Stimulated activated CD4-positive, alpha-beta T cell treated with anti-CD3 and anti-CD28 coated beads, Interleukin-15, amount 100 ng/mL, for 1 hour (primary cell): ENCODE measurements at places on chromosomes 3 and 15.

DNA sequence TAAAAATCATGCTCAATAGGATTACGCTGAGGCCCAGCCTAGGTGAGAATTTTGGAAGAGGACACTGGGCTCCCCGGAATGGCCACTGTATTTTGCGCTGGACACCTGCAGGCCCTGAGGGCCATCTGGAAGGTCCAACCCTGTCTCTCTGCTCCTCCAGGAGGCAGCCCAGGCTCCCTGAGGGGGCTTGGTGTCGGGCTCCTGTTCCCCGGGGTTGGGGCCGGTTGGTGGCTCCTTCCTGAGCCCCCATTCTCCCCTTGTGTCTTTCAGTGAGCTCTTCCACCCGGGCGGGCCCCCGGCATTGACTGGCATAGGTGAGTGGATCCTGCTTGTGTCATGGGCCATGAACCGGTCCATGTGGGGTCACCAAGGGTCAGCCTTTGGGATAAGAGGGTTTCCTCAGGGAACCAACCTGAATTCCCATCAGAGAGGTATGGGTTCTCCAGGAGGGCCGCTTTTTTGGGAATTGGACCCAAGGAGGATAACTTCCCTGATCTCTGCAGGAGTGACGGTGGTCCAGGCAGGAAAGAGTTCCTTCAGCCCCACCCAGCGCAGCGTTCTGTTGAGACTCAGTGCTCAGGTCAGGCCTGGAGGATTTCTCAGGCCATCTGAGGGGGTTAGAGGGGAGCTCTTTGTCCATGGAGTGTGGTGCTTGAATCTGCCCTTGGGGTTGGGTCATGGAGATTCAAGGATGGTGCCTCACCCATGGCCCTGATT lies 187.8 kb downstream of the UBE3A start:
- no peak for DNase-seq

DNA sequence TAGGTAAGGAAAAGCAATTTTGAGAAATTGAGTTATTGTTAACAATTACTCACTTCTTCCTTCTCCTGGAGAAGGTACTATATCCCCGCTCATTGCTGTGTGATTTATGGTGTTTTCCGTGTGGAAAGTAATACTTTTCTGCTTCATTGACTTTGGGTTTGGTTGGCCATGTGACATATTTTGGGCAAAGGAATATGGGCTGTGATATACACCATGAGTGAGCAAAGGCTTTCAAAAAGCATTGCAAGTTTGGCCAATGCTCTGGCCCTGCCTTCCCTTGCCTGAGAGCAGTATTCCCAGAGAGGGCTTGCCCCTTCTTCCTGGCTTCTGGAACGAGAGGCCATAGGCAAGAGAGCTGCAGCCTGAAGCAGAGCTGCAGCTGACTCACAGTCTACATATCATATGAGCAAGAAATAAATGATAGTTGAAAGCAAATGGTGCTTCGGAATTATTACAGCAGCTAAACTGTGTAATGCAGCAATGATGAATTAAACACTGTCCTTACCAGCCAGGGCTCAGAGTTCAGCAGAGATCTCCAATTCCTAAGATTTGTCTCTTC lies 216.8 kb upstream of the CD96 start:
- no peak for DNase-seq

- DNase-seq = no peak
Measured at GRCh38 chr15:89002830-89003229, 85.4 kb upstream of the ABHD2 start.

DNA sequence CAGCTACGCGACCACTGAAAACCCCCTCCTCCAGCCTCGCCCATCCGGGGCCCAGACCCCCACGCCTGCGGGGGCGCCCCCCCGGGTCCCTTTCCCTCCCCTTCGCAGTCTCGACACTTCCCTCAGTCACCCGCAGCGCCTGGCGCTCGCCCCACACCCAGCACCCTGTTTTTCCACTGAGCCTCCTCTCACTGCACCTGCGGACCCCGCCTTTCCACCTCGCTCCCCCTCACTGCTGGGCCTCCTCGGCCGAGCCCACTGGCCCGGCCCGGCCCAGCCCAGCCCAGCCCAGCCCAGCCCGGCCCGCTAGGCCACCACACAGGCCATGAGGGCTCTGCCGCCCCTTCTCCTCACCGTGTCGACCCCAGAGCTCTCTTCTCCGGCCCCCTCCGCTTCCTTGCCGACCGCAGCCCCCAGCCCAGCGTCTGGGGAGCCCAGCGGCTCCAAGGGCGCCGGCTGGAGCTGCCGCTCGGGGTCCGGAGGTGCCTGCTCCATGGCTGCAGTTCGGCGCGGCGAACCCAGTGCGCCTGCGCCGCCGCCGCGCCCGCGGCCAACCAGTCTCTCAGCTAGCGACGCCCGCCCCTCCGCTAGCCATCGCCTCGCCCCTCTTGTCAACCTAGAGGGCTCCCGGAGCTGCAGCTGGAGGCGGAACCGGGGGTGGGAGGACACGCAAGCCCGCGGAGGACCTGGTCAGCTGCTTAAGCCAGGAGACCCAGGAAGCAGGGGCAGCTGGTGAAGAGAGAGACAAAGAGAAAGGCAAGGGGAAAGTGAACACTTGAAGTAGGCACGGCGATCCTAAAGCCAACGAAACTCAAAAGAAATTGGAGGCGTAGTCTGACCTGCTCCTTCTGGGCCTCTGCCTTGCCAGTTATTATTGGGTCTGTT lies at the start of gene SNX4:
TSS of gene SNX4 (minus strand) at position 525 of the 885 bp plus-strand sequence. CDS start at position 495, 30 bp downstream.
- peak; percentile 69 for DNase-seq

DNA sequence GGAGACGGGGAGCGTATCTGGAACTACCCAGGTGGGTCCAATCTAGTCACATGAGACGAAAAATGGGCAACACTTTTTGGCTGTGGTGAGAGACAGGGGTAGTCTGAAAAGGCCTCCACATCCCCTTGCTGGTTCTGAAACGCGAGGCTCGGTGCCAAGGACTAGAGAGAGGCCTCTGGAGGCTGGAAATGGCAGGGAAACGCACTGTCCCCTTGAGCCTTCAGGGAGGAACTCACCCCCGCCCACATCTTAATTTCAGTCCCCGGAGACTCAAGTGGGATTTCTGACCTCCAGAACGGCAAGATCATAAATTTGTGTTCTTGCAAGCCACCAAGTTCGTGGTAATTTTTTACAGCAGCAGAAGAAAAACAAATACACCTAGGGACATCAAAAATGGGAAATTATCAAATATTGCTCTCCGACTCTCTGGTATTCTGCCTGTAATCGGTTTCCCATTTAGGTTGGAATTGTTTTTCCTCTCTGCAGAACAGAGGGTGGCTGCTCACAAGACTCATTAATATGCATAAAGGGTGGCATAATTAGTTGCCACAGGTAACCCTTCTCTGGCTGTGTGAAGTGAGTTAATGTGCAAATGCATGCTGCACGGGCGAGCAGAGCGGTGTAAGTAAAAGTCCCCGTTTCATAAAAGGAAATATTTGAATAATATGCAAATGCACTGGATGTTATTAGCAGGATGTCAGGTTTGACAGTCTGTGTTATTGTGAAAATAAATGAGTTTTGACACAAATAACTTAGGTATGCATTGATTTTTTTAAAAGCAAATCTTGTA lies 185.7 kb downstream of the ARRDC4 start:
- DNase-seq = no peak

- DNase-seq = no peak
Measured at GRCh38 chr3:132593947-132594323, 3.1 kb upstream of the ACKR4 start.

GRCh38 chr3:16468002-16468335 lies 45.5 kb downstream of the RFTN1 start:
- DNase-seq = no peak

DNA sequence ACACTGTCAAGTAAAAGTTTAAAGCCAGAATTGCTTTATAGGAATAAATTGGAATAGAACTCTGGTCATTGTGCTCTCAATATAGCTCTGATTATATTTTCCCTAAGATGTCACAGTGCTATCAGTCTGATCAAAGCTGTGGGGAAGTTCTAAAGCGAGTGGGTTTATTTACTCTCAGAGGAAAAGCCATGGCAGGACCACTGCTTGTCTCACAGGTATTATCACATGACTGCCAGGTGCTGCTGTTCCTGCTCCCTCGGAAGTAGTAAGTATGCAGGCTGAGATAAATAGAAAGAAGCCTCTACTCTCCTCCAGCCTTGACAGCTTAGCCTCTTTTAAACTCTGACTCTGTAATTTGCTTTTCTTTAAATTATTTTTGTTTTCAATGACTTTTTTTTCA lies 49.1 kb upstream of the UTS2B start:
- DNase-seq = no peak

DNA sequence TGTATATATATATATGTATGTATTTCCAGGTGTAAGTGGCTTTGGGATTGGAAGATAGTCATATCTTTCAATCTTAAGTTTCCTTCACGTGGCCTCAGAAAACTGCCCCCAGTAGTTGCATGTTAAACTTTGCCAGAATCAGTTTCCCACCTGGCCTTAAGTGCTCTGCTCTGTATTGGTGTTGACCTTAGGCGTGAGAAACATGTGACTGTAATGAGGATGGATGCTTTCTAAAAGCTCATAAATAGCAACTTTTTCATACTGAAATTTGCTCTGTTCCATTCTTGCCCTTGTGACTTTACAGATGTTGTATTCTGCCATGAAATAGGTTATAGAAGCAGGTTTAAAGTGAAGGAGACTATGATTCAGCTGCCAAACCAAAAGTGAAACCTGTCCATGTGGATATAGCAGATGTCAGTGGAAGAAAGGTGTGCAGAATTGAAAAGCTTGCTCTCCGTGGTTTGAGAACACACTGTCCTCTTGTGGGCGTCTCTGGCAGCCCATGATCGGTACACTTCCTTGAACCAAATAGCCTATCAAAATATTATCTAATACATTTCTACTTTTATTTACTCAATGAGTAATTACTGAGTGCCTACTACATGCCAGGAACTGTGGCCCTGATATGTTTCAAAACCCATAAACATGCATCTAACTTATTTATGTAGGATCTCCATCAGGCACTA lies 15.8 kb downstream of the SCG5 start:
- no peak for DNase-seq

DNA sequence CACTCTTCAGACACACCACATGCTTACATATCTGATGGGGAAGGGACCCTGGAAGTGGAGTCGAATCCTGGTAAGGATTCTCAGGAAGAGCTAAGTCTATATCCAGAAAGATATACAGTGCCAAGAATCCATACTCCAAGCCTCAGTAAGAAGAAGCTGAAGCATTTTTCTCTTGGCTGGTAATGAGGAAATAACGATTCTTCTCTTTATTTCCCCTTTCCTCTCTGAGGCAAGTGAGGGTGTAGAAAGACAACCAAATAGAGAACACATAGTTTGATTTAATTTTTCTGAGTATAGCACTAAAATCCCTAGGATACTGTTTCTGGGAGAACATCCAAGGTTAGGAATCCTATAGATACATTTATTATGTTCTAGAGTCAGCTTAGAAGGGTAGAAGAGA lies 857.3 kb downstream of the TUSC7 start:
- DNase-seq = no peak

- DNase-seq = no peak
Measured at GRCh38 chr15:36844534-36844998, 255.8 kb downstream of the MEIS2 start.

DNA sequence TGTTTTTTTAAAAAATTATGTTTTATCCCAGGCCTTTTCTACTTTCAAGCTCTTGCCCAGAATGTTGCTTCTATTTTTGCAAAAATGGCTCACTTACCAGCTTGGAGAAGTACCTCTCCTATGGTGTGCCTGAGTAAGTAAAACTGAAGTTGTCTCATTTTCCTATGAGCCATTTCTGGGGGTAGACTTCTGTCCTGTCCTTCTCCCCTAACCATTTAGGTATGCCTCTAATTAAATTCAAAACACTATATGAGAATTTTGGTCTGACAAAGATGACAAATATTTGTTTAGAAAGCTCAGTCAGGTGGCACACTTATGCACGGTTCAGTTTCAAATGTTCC lies 282.5 kb upstream of the ICE2 start:
- no peak for DNase-seq
